ENCODE measurements at places on chromosomes 3 and 15.

DNA sequence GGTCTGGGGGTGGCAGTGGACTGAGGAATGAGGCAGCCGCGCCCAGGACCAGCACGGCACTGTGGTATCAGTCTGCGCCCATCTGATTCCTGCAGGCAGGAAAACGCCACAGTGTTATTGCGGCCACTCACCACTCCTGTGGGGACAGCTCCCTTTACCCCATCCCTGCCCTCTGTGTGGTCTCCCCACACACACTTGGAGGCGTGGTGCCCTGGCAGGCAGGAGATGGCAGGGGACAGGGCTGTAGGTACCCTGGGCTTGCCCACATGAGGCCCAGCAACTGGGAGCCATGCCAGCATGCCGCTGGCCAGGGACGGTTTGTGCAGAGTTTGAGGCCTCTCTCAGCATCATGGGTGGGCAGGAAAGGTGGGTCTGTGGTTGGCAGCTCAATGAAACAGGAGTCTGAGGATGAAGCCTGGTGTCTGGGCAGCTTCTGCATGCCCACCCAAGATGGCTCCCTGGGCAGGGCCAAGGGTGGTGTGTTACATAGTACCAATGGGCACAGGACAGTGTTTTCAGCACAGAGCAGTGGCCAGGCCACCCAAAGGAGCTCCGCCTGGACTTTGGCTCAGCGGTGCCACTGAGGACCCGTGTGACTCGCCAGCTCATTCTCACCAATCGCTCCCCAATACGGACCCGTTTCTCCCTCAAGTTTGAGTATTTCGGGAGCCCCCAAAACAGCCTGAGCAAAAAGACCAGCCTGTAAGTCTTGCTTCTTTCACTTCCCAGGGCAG lies 27.2 kb downstream of the ACAA1 start:
- no peak for DNase-seq

DNA sequence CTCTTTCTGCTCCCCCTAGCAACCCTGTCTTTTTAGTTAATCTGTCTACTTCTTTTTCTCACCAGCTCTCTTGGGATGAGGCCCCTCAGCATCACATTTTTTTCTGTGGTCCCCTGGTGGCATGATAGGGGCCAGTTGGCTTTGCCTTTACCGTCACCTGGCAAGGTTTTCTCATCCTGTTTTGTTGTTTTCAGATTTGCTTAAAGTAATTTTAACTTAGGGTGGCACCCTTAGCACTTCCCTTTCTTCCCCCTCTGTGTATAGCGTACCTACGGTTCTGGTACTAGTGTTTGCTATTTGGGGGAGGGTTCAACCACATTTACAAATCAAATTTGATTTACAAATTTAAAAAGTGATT lies 35.6 kb downstream of the PDCD6IP start:
- DNase-seq, result no peak

DNA sequence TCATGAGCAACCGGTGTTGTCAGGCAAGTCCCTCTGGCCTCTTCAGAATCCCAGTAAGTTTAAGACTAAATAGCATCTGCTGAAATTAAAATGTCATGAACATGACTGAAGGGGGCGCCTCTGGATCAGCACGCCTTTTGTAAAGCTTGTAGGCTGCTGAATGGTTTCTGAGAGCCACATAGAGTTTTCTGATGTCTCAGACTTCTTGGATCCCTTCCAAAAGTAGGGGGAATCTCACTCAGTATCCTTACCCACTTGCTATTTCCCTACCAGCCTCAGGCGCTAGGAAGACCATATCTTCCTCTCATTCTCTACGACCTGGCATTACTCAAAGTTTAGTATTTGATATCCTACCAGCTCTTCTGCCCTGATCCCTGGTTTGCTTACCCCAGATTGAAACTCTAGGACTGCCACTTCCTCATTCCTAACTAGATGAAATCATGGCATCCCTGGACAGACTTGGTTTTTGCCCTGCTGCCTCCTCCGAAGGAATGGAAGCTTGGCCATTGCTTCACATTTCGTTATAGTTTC lies 62.7 kb upstream of the CD47 start:
- no peak for DNase-seq

- no peak for DNase-seq
These were observed 221.4 kb upstream of the NANOGP8 start for GRCh38 chr15:35306361-35306981.

- DNase-seq, result no peak
These were observed 170.9 kb downstream of the EPHB1 start for GRCh38 chr3:134965865-134966481.

DNA sequence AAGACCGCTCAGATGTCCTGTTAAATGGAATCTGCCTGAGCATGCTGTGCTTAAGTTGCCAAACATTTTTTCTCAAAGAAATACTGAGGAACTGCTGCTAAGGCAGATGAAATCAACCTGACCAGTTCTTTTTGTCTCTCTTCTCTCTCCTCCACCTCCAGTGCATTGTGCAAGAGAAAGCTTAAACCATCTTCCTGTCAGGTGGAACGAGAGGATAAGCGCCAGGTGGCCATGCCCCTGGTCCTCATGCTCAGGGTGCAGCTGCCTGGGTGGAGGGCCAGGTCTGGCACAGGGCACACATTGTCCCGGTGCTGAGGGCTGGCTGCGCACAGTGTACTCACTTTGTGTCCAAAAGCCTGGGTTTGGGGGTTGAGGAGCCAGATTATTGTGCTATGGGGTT lies 176.2 kb upstream of the TP63 start:
- DNase-seq, result no peak

- no peak for DNase-seq
These were observed 44.7 kb downstream of the SGO1 start for GRCh38 chr3:20141316-20141715.

DNA sequence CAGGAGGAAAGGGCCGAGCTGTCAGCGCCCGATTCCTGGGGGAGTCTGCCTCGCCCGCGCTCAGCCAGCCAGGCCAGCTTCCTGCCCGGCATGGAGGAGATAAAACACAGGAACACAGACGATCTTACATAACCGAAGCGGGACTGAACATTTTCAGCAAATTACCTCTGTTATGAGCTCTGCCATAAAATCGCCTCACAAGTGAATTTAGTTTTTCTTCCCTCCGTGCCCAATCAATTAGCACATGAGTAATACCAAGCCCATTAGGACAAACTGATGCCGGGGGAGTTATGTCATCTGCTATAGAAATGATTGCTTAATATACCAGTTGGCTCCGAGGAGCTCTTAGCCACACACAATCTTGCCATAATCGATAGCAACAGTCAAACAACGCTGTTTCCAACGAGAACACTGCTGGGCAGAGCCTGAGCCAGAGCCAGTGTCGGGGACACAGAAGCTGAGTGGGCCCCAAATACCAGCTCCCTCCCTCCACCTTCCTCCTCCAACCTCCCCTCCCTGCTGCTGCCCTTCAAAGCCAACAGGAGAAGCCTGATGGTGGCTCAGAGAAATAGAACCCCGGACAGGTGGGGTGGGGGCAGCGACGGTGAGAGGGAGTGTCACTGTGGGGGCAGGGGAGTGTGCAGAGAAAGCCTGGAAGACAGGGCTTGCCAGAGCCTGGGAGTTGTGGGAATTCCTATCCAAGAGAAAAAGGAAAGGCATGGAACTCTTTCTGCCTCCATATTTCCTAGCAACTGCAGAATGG lies 279.4 kb upstream of the TLE3 start:
- no peak for DNase-seq

GRCh38 chr3:280681-281080 lies 84.1 kb downstream of the CHL1 start:
- DNase-seq, result no peak

DNA sequence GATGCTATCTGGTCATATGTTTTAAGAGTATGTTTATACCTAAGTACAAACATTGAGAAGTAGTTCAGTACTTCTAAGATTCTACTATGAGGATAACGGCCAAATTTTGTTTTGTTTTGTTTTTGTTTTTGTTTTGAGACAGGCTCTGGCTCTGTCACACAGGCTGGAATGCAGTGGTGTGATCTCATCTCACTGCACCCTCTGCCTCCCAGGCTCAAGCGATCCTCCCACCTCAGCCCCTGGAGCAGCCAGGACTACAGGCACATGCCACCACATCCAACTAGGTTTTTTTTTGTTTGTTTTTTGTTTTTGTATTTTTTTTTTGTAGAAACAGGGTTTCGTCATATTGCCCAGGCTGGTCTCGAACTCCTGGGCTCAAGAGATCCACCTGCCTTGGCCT lies 47.5 kb upstream of the RPS17 start:
- DNase-seq, result no peak

DNA sequence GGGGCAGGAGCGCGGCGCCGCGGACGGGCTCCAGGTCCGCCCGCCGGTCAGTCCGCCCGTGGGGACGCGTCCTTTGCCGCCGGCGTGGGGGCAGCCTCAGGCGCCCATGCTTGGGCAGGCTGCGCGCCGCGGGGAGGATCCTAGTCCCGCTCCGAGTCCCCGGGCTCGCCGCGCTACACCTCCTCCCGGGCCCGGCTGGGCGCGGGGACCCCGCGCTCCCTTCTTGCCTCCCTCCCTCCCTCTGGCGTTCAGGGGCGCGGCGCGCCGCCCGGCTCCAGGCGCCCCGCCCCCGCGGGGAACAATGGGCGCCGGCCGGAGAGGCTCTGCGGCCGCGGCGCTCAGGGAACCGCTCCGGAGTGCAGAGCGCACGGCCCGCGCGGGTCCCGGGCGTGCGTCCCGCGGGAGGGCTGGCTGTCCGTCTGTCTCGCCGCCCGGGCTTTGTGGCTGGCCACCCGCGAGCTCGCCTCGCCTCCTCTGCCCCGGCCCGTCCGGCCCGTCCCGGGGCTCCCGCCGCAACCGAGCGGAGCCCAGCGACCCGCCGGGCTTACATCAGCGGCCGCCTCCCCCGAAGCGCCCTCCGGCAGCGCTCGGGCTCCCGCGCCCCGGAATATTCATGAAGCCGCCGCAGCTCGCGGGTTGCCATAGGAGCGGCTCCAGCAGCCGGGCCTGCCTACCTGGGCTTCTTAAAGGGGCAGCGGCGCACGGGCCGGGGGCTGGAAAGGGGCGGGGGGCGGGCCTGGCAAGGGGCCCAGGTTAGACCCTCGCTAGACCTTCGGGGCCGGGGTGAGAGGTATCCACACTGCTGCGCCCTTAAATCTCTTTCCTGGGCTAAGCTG lies at the start of gene HCN4:
Gene HCN4, minus strand, starts transcription at position 658 of the 836 bp plus-strand sequence. CDS start 688 bp downstream, outside the sequence.
- DNase-seq, result no peak

DNA sequence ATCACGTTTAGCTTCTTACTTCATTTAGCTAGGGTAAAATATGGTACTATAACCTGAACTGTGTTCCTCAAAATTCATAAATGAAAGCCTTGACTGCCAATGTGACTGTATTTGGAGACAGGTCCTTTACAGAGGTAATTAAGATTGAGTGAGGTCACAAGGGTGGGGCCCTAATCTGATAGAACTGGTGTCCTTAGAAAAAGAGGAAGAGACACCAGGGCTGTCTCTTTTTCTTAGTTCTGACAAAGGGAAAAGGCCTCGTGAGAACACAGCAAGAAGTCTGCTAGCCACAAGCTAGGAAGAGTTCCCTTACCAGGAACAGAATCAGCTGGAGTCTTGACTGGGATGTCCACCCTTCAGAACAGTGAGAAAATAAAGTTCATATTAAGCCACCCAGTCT lies 162.7 kb downstream of the GMNC start:
- DNase-seq, result no peak

DNA sequence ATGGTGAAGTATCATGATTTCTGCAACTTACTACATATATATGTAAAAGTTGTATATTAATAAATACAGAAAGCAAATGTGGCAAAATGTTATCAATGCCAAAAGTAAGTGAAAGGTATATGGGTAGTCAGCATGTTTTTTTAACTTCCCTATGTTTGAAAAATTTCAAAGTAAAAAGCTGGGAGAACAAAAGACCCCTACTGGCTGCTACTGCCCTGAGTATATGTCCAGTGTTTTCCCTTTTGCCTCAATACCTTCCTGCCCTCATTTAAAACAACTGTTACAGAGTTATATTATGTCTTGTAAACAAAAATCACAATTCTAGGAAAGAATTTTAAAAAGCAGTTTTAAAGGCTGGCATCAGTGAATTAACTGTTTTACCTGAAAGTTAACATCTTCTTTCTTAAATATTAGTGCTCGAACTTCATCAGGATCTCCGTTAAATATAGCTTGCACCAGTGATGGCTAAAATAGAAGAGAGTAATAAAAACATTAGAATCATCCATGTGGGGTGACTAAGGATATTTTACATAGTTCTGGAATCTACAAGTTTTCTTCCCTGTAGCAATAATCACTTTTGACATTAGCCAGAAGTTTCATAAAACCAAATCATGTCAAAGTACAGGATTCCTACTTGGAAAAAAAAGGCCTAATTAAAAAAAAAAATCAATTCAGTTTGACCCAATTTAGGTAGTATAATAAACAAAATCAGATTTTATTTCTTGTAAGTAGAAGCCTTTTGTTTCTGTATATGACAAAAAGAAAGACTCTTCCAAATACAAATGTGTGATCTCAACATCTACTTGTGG lies 2.7 kb downstream of the ANKRD28 start:
- no peak for DNase-seq

- no peak for DNase-seq
These were observed 7.7 kb upstream of the ANKRD63 start for GRCh38 chr15:40290545-40290917.

GRCh38 chr3:179801263-179801662 lies 148.4 kb downstream of the USP13 start:
- DNase-seq, result no peak

DNA sequence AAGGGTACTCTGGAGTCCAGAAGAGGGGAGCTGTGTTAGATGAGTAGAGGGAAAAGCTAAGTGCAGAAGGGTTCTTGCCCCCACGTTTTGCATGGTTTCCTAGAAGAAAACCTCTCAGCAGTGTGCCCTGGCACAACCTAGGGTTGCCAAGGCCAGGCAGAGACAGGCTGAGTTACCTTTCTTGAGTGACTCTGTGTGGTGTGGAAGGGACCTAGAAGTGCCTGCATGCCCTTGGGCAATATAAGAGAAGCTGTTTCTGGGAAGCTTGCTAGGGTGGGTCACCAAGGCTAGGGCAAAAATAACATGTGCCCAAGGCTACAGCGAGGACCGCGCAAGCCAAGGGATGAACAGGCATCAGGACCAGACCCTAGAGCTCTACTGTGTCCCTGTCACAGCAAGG lies 3.4 kb upstream of the SAMD7 start:
- DNase-seq, result no peak

- DNase-seq, result no peak
These were observed 754.6 kb downstream of the AGBL1 start for GRCh38 chr15:86834115-86834863.

- DNase-seq, result no peak
These were observed 107.3 kb upstream of the LPP start for GRCh38 chr3:188046561-188047211.
